ENCODE measurements at places on chromosomes 1 and 21.
A peak's percentile ranks its signal among the peaks of the same experiment; 100 is the strongest.

- DNase-seq = no peak
Measured at GRCh38 chr21:27034796-27035195, 67.9 kb upstream of the ADAMTS5 start.

GRCh38 chr1:97877307-97877706 is 43.5 kb downstream of the DPYD start:
- DNase-seq = no peak

- DNase-seq = no peak
Measured at GRCh38 chr1:150089846-150090520, 22.4 kb downstream of the VPS45 start.

- DNase-seq = no peak
Measured at GRCh38 chr1:37073854-37074379, 39.6 kb upstream of the GRIK3 start.

DNA sequence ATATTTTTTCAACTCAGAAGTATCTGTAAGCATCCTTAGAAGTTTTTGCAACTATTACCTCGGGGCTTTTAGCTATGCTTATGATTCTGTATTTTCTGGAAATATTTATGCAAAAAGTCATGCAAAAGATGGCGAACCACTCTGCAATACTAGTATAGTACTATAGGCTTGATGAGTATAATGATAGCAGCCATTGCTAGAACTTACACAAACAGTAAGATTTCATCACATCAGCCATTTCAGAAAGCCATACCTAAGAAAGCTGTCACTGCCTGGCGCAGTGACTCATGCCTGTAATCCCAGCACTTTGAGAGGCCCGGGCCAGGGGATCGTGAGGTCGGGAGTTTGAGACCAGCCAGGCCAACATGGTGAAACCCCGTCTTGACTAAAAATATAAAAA is 227.1 kb downstream of the LRRC7 start:
- no peak for DNase-seq

- no peak for DNase-seq
Measured at GRCh38 chr1:223233410-223234169, 90.5 kb upstream of the TLR5 start.

DNA sequence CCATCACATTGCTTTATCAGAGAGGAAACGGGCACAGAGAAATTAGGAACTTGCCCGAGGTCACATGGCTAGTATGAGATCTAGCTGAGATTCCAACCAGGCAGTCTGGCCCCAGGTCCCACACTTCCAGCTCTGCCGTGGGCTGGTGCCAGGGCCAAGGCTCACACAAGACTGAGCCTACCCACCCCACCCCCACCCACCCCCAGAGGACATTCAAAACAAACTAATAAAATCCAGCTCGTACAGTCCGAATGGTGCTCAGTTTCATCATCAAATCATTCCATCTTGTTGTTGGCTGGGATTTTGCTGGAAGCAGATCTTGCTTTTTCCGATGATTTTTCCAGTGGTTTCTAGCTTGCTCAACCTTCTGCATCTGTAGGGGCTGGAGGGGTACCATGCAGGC is 27.9 kb downstream of the MATN1 start:
- DNase-seq = no peak

- no peak for DNase-seq
Measured at GRCh38 chr1:151584780-151585179, 27.1 kb upstream of the SNX27 start.

DNA sequence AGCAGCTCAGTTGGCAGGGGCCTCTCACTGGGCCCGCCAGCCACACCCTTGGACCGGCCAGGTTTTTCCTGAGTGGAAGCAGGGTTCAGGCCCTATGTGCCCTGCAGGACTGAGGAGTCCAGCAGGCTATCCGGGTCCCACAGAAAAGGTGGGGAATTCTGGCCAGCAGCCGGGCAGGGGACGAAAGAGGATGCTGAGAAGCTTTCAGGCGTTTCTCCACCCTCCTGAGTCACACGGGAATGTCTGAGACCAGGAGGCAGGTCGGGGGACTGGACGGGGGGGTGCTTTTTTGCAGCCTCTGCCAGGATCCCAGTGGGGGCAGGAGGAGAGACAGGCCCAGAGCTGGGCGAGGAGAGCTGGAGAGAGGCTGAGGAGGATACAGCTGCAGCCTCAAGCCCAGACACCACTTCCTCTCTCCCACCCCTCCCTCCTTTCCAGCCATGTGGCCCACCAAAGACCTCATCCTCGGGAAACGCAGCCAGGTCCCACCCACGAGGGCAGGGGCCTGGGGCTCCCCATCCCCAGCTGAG is 105.4 kb downstream of the SPSB1 start:
- no peak for DNase-seq

GRCh38 chr1:228423404-228424053 is 6.9 kb upstream of the TRIM17 start:
- no peak for DNase-seq

DNA sequence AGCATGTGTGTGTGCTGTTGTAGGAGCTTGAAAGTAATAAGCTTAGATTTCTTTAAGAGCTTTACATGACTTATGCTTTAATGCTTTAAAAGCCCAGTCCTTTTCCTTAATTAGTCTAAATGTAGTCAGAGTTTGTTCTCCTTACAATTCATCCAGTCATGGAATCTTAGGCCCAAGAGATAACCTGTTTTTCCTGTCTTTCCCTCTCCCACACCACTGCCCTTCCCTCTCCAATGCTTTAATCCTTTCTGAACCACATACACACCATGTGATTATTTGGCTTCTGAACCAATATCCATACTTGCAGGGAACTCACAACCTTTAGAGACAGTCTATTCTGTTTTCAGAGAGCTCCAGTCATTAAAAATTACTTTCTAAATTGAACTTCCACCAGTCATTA is 37.6 kb downstream of the ALG6 start:
- no peak for DNase-seq

GRCh38 chr1:154697710-154698109 is 89.7 kb upstream of the ADAR start:
- no peak for DNase-seq

DNA sequence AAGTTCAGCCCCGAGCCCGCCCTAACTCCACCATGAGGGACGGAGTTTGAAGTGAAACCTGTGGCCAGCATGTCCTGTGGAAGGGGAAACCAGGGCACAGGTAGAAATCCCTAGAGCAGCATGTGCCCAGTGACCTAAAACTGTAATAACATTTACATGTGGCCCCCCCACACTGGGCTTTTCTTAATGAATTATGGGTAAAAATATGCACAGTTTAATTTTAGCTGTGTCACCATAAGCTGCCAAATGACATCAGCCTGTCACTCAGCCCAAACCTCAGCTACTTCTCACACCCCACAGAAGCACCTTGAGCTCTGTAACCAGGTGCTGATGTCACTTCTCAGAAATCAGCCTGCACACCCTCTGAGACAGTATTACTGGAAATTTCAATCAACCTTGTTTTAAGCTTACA is 50.0 kb upstream of the SLC19A1 start:
- peak; percentile 69 for DNase-seq

- DNase-seq = no peak
Measured at GRCh38 chr1:228969953-228970800, 234.9 kb downstream of the RHOU start.

GRCh38 chr1:210061992-210062391 is 124.0 kb downstream of the SYT14 start:
- no peak for DNase-seq

GRCh38 chr1:6597777-6598131 is 4.9 kb downstream of the KLHL21 start:
- no peak for DNase-seq

- no peak for DNase-seq
Measured at GRCh38 chr1:203638103-203638475, 11.5 kb downstream of the ATP2B4 start.

- DNase-seq = no peak
Measured at GRCh38 chr1:99763956-99764355, 2.5 kb downstream of the FRRS1 start.

DNA sequence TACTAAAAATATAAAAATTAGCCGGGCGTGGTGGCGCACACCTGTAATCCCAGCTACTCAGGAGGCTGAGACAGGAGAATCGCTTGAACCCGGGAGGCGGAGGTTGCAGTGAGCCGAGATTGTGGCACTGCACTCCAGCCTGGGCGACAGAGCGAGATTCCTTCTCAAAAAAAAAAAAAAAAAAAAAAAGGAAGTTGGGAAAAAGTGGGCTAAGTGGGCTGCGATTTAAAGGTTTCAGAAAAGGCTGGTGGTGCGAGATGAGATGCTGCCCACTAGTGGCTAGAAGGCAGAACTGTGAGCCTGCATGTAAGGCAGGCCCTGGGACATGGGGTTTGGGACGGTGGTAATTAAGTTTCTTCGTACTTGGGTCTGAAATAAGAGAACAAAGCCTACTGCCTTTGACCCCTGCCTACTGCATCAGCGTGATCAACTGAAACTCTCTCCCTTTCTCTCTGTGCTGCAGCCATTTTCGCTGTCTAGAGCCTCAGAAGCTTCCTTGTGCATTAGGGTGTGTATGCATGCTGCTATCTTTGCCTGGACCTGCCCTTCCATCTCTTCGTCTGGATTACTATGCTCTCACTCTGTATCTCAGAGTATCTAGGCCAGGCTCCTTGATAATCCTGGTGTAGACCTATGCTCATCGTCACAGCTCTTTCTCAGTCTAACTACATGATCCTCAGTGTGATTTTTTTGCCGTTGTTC is 12.4 kb downstream of the FMOD start:
- peak; percentile 21 for DNase-seq

- DNase-seq = no peak
Measured at GRCh38 chr1:42419126-42419821, 36.5 kb downstream of the ZMYND12 start.

- DNase-seq = no peak
Measured at GRCh38 chr1:59976194-59977074, 49.9 kb upstream of the CYP2J2 start.

DNA sequence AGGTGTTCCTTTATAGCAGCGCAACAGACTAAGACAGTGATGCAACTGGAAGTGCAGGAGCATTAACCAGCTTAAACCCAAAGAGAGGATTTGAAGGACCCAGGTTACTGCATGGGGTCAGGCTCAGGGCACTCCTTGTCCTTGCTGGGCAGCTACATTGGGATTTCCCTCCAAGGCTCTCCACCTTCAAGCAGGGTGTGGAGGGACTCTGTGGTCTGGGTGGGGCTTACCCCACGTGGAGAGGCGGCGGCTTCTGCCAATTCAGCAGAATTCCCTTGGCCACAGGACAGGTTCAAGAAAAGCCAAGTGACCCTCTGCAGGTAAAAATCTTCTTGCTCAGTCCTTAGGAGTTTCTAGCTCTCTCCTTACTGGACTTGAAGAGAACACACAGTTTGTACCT is 6.5 kb downstream of the RRP1B start:
- DNase-seq = no peak

DNA sequence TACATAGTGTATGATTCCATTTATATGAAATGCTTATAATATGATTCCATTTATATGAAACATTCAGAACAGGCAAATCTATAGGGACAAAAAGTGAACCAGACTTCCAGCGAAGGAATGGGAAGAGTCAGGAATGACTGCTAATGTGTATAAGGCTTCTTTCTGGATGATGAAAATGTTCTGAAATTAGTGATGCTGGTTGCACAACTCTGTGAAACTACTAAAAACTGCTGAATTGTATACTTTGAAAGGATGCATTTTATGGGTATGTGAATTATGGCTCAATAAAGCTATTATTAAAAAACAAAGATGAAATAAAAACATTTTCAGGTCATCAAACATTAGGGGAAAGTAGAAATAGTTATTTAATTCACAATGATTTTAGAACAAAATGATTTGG is 14.1 kb upstream of the IL24 start:
- no peak for DNase-seq

DNA sequence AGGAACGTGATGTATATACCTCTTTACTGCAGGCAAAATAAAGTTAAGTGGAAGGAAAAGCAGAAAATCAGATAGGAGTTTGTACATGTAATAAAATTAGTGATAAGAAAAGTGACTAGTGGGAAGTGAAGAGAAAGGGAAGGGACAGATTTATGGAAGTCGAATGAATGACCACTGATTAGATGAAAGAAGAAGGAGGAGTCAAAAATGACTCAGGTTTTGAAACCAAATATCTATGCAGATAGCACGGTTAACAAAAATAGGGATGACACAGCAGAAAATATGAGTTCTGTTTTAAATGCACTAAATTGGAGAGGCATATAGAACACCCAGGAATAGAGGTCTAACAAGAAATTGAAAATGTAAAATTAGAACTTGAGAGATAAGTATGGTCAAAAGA is 128.0 kb downstream of the HMCN1 start:
- DNase-seq = no peak

DNA sequence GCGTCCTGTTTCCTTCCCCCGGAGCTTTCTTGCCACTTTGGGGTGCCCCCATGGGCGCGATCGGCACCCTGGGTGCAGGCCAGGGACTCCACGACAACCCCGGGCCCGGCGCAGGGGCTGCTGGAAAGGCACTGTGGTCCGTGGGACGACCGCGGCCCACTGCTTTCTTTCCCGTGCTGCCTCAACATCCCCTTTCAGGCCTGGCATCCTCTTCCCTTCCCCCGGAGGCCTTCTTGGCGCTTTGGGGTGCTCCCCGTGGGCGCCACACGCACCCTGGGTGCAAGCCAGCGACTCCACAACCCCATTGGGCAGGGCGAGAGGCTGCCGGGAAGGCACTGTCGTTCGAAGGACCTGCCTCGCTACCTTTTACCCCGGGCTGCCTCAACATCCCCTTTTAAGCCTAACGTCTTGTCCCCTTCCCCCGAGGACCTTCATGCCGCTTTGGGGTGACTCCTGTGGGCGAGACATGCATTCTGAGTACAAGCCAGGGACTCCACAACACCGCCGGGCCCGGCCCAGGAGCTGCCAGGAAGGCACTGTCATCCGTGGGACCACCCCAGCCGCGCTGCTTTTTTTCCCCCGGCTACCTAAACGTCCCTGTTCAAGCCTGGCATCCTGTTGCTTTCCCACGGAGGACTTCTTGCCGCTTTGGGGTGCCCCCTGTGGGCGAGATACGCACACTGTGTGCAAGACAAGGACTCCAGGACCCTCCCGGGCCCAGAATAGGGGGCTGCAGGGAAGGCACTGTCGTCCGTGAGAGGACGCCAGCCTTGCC is 137.8 kb downstream of the LIPI start:
- DNase-seq = no peak

- no peak for DNase-seq
Measured at GRCh38 chr21:29849735-29850176, 90.0 kb downstream of the GRIK1 start.

DNA sequence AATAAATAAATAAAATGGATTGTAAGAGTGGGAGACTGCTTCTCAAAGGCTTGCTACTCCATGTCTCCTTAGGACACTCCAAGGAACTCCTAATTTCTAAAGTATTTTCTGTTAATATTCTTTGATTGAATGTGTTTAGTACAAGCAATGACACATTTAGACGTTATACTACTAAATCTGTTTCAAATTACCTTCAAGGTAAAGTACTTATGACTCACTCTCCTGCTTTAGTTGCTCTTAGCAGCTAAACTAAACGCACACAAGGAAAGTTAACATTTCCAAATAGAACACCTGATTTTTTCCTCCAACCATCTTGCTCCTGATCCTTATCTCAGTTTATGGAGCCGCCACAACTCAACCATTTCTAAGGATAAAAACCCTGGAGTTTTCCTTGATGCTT is 969.8 kb upstream of the ADGRL4 start:
- no peak for DNase-seq

GRCh38 chr1:8864713-8865344 is 13.7 kb downstream of the ENO1 start:
- DNase-seq = no peak
